ENCODE measurements at places on chromosomes 1 and 21. TPM values are rescaled to one million over a fixed set of nuclear protein-coding genes. Genes with fewer than 3 reads are reported as not detected.

Gene DYNLT5
- total RNA-seq: not detected

Gene OR2W3
- total RNA-seq: not detected

Gene FCRL4
- not detected for total RNA-seq

Gene CHODL
- total RNA-seq: not detected

Gene SERPINC1
- total RNA-seq: not detected

Gene XCL1
- not detected for total RNA-seq

Gene PAQR6
- 6.5 TPM for total RNA-seq

Gene ITLN1
- total RNA-seq: not detected

Gene FGR
- total RNA-seq: not detected

Gene SPRR1B
- total RNA-seq: 1.9 TPM

Gene DIRAS3
- total RNA-seq: not detected

Gene LPGAT1
- total RNA-seq: 13.1 TPM

Data from HT-29 (cell line).